HCEC 1CT (cell line): ENCODE measurements at places on chromosomes 16 and 17.

DNA sequence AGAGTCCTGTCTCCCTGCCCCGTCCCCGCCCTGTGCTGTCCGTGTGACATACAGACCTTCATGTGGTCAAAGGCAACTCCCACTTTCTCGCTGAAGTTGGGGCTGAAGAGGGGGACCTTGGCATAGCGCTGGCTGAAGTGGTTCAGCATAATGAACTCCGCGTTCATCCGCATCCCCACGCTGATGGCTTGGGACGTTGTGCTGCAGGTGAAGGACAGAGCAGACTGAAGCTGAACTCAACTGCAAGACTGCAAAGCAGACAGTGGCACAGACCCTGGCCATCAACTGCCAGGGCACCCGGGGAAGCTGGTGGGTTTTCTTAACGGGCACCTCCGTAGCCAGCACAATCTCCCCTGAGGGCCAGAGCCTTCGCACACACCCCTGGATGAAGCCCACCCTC, 24.2 kb downstream of the ELAC2 start:
- no peak for DNase-seq

- no peak for DNase-seq
Observed at GRCh38 chr17:82775001-82775823, 23.3 kb downstream of the TBCD start.

DNA sequence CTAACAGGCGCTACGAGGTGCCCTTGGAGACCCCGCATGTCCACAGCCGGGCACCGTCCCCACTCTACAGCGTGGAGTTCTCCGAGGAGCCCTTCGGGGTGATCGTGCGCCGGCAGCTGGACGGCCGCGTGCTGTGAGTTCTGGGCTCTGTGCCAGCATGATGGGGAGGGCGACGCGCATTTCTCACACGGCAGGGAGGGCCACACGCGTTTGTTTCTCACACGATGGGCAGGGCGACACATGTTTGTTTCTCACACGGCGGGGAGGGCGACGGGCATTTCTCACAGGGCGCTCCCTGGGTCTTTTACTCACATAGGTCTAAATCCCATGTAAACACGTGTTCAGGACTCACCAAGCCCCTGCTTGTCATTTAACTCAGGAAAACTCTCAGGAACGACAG, 4.4 kb downstream of the GAA start:
- no peak for DNase-seq

- DNase-seq: peak; percentile 51
Observed at GRCh38 chr16:83717814-83718213, 90.0 kb upstream of the HSBP1 start.

DNA sequence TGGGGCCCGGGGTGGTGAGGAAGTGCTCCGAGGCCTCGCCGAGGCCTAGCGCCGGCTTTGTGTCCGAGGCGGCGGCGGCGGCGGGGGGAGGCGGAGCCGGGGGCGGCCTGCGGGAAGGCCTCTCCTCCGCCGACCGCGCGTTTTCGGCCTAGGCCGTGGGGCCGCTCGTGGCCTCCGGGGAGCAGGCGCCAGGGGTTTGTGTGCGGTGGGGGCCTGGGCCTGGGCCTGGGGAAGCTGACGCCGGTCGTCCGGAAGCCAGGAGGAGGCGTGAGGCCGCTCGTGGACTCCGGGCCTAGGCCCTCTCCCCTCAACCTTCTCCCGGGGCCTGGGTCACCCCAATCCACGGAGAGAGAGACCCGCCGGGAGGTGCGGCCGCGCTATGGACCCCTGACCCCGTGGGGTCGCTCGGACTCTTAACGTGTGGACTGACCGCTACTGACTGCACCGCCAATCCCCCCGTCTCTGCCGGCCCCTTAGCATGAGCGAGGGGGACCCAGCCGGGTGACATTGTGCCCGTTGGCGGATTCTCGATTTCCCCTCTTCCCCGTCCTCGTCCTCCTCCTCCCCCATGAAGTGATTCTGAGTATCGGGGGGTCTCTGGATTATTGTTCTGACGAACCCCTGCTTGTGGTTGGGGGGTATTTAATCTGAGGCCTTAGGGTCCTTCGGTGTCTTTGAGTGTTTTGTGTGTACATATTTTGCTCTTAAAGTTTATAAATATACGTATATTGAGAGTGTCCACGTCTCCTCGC, 660 bp downstream of the RBBP6 start:
- peak; percentile 32 for DNase-seq

- DNase-seq: no peak
Observed at GRCh38 chr16:15966420-15966819, 17.0 kb downstream of the ABCC1 start.

DNA sequence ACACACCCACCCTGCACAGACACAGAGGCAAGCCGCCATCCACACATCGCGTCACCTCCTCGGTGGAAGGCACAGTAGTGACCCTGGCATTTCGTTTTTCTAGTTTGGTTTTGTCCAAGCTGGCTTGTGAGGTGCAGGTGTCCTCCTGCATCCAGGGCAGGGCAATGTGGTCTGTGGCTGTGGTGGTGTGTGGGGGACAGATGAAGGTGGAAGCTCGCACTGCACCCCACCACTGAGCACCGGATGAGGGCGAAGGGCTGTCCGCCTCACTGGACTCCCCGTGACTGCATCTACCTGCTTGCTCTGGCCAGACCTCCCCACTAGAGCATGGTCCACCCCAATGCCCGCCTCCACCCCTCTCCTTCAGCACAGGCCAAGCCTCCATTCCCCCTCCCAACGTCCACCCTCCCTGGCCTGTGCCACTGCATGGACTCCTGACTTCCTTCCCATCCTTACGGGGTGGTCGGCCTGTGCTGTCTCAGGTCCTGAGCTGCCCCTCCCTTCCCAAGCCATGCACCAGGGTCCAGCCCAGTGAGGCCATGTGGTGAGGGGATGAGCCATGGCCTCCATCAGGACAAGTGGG, 78.8 kb upstream of the CBX4 start:
- DNase-seq: no peak

DNA sequence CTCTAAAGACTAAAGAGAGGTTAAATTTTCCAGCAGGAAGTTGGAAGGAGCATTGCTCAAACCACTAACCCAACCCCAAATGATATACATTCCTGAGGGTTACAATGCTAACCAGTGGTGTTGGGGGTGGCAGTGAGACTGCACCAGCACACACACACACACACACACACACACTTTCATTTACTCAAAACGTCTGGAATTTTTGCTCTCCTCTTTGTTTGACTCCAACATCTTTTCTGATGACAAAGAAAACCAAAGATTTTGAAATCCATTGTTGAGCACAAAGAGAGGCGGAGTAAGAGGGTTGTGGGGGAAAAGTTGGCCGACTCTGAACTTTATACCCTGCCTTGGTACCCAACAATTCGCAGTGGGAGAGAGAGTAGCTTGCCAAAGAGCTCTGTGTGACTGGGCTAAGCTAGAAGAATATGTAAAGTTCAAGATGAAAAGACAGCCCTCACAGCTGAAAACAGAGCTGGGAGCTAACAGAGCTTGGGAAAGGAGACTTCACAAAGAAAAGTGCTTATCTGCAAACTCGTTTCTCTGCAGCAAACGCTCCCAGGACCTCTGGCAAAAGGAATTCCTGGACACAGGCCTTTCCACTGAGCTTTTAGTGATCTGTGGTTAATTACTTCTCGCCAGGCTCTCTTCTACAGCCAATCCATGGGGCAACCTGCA, 426.0 kb upstream of the CDH11 start:
- peak; percentile 85 for DNase-seq

DNA sequence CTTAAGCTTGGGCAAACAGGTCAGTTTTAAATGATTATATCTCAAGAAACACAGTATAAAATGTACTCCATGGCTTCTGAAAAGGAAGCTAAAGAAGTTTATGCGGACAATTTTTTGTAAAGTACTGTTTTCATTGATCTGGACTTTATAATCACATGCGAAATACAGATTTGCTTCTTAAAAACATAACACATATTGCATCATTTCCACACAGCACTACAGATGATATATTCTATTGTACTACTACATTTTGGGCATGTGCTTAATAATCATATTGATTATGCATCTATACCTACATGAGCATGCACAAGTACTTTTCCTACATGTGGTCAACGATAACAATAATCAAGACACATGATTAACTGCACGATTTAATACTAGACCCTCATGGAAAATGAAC, 22.5 kb downstream of the TRIM37 start:
- no peak for DNase-seq

- DNase-seq: no peak
Observed at GRCh38 chr17:46769531-46770438, 48.7 kb downstream of the WNT3 start.

DNA sequence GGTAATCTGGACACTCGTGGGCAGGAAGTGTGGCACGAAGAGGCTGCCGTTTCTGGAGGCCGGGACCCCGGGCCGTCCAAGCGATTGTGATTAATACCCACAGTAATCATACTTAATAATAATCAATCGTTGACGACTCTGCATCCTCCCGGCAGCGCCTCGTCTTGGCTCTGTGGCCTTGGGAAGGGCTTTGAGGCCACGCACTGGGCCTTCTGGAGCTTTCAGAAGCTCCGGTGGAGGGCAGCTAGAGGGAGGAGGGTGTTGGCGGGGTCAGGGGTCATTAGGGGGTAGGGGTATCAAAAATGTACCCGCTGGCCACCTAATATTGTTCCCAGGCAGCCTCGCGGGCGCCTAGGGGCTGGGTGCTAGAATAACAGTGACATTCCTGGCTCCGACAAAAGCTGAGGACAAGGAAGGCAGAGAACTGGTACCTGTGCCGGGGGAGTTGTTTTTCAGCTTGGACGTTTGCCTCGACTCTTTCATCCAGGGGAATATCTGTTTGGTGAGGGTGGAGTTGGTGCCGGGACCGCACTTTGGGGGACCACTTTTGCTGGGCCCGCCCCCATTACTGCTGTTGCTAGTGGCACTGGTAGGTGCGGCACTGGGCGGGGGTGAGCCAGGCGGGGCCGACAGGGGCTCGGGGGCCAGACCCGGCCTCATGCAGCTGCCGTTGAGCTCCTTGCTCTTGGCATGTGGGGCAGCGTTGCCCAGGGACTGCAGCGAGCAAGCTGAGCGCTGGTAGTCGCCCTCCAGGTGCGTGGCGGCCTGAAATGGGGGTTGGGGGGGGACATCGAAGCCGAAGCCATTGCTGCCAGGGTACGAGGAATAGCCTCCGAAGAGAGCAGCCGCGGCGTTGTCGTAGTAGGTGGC, 6.9 kb upstream of the HOXB2 start:
- DNase-seq: no peak

DNA sequence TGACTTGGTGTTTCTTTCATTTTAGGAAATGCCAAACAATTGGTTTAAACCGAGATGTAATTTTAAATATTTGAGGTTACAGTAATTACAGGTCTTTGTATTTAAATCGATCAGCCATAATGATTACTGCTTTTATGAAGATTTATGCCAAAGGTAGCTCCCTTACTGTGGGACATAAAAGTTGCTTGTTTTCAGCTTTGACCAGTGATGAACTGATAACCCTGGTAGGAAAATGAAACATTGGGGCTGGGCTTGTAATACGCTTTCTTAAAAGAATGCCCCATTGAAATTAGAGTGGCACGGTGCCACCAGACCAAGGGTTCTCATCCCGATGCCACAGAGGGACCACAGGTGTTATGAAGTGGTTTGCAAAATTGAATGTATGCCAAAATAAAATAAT, 7.3 kb downstream of the TNRC6A start:
- DNase-seq: no peak

- no peak for DNase-seq
Observed at GRCh38 chr16:88523309-88524161, 46.7 kb upstream of the ZC3H18 start.

DNA sequence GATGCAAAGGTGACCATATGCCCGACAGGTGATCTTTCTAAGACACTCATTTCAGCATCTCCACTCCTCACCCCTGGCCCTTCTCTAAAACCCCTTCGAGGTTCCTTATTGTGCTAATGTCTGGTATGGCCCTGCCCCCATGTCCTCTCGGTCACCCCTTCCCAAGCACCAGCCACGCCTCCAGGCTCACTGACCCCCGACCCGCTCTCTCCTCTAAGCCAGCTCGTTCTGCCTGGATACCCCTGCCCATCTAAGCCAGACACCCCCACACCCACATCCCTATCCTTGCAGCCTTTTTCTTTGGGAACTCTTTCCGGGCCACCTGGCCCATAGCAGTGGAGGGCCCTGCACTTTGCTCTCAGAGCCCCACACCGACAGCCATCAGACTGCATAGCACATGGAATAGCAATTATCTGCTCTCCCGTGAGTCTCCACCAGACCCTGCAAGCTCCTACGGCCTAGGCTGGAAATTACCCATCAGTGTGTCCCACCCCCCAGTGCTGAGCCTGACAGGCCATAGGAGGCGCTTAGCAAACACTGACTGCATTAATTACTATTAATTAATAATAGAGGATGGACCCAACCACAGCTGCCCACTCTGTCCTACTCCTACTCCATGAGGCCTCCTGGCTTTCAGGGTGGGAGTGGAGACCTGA, 176.7 kb downstream of the TMEM132E start:
- DNase-seq: no peak

- no peak for DNase-seq
Observed at GRCh38 chr17:67680445-67681224, 37.1 kb upstream of the NOL11 start.

- DNase-seq: no peak
Observed at GRCh38 chr16:886084-886543, 84.7 kb downstream of the LMF1 start.

GRCh38 chr17:32276171-32276601, 10.6 kb downstream of the RHBDL3 start:
- DNase-seq: no peak

GRCh38 chr17:8479431-8479947, 43.8 kb downstream of the NDEL1 start:
- peak; percentile 11 for DNase-seq

GRCh38 chr16:5349670-5350517, 252.3 kb upstream of the EEF2KMT start:
- no peak for DNase-seq
